ENCODE measurements at places on chromosomes 1 and 21.

DNA sequence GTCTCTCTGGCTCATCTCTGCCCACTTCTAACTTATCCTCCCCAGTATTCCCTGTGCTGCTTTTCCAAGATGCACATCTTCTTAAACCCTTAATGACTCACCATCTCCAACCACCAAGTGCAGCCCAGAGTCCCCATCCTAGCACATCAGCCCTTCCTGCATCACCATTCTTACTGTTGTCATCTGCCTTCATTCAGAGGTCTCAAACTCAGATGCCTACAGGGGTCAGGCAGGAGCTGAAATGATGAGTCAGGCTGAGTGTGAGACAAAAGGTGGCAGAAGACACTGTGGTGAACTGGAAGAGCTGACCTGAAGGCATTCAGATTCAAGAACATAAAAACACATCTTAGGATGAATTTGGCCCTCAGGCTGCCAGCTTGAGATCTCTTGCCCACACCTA is 34.6 kb downstream of the OLFML2B start:
- DNase-seq = no peak

- DNase-seq = no peak
Measured at GRCh38 chr21:27333096-27333495, 366.2 kb upstream of the ADAMTS5 start.

GRCh38 chr1:241499910-241500309 is 19.6 kb downstream of the FH start:
- DNase-seq = no peak

DNA sequence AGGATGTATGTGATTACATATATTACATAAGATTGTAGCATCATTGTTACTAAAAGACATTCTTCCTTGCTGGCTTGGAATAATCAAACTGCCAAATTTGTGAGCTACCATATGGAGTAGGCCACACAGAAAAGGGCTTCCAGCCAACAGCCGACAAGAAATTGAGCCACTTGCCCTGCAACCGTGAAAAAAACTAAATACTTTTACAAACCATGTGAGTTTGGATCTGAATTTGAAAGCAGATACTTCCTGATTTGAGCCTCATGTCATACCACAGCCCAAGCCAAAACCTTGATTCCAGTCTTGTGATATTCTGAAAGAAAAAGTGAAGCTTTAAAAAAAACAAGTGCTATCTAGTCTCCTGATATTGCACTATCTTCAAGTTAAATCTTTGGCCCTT is 55.6 kb upstream of the PRMT6 start:
- DNase-seq = no peak

DNA sequence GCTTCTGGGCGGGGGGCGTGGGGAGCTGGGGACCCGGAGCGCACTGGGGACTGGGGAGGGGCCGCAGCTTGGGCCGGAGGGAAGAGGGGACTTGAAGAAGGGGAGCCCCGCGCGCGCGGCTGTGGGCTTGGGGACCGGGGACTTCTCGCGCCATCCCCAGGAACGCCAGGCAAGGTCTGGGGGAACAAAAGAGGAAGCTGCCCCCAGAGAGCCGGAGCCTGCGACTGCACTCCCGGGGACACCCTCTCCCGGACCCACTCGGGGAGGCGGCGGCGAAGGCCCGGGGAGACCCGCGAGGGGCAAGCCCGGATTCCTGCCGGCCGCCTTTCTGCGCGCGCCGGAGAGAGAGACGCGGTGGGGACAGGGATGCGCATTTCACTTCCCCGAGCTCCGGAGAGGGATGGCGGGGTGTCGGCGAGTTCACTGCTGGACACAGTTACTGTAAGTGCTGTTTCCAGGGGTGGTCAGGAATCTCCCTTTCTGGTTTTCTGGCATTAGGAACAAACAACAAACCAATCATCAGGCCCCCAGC is 732 bp downstream of the ABCG1 start:
- no peak for DNase-seq

- no peak for DNase-seq
Measured at GRCh38 chr1:93738075-93738622, 56.5 kb upstream of the BCAR3 start.

GRCh38 chr1:232985882-232986526 is 35.6 kb downstream of the NTPCR start:
- no peak for DNase-seq

GRCh38 chr1:938711-939489 is 15.2 kb downstream of the SAMD11 start:
- DNase-seq = no peak

DNA sequence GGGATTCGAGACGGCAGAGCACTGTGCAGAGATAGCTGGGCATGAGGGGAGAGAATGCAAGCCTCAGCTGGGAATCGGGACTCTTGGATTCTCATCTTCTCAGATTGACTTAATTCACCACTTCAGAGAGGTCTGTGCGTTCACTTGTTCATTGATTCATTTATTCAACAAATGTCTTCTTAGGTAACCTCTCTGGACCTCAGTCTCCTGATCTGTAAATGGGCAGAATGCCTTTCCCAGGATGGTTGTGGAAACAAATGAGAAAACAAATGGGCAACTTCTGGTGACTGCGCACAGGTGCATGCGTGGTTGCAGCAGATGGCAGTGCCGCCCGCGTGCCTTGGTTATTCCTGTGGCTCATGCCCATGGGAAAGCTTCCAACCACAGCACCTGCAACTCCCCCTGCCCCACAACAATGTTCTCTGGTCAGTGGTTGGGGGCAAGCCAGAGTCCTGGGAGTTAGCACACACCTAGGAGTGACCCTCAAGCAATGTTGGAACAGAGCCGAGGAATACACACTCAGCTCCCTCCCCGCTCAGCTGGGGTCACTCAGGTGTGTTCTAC is 110.1 kb upstream of the RUNX3 start:
- DNase-seq = no peak

GRCh38 chr1:112083487-112083886 is 94.0 kb upstream of the KCND3 start:
- DNase-seq = no peak

GRCh38 chr1:119323216-119323982 is 45.2 kb upstream of the HAO2 start:
- no peak for DNase-seq

GRCh38 chr1:66450043-66450514 is 83.9 kb upstream of the SGIP1 start:
- no peak for DNase-seq

- DNase-seq = no peak
Measured at GRCh38 chr1:71651214-71651613, 570.4 kb upstream of the ZRANB2 start.

- no peak for DNase-seq
Measured at GRCh38 chr1:226665505-226666163, 73.4 kb downstream of the ITPKB start.

DNA sequence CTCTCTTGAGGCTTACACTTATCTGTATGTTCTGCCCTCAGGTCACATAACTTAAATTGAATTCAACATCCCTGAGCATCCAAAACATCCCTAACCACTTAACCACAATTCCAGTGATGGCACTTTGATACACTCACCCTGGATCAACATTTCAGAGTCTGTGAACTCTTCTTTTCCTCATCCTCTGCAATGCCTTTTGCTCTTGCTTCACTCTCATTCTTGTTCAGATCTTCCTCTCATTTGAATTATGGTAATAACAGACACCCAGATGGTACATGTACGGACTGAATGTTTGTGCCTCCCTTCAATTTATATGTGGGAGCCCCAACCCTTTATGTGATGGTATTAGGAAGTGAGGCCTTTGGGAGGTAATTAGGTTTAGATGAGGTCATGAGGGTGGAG is 33.4 kb downstream of the PTGER3 start:
- DNase-seq = no peak

DNA sequence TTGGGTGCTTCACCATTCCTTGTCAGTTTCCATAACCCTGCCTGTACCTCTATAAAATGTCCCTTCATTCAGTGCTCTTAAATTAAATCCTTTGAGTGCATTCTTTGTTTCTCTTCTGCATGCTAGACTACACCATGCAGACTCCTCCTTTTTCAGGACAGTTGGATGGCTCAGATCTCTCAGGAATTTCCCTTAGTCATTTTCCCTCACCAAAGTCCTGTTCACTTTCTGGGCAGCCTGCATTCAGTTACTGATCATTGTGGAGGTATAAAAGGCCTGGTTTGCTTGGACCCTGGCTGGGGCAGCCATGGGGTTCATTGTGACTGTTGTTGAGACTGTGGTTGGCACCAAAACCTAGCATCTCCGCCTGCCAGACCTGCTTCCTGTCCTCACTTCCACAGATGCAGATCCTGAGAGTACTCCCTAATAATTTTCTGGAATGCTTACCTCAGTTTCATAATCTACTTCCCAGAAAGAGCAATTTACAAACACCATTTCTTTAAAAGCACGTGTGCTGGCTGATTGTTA is 88.4 kb downstream of the PDE4B start:
- no peak for DNase-seq

- no peak for DNase-seq
Measured at GRCh38 chr1:173554541-173555250, 48.2 kb downstream of the SLC9C2 start.

DNA sequence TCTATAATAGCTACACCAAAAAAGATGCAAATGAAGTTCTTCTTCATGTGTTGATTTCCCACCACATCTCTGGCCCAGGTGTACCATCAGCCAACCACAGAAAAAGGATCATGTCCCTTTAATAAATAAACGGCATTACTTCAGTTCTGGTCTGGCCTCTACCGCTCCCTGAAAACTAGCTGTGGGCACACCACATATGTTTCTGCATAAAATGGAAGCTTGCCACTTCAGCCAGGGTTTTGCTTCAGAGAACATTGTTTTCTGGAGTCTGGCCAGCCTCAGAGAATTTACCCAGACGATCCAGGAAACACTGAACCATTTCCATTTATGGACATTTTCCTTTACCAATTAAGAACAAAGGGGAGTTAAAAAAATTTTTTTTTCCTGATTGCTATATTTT is 5.8 kb upstream of the LAMC2 start:
- no peak for DNase-seq

GRCh38 chr1:212030936-212031528 is 4.3 kb downstream of the INTS7 start:
- no peak for DNase-seq

DNA sequence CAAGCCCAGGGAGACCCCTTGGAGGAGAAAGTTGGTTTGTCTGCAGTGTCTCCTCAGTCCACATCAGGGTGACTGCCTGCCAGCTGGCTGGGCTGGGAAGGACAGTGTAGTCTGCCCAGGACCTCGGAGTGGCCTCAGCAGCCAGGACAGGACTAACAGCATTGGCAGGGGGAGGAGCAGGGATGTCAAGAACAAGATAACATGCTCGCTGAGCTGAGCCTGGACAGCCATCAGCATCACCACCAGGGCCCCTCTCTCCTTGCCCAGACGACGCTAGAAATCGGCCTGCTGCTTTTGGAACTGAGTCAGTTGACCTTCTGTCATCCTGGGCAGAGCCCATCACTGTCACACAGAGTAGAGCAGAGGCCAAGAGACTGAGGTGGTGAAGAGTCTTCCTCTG is 83.6 kb upstream of the CNTN2 start:
- DNase-seq = no peak

DNA sequence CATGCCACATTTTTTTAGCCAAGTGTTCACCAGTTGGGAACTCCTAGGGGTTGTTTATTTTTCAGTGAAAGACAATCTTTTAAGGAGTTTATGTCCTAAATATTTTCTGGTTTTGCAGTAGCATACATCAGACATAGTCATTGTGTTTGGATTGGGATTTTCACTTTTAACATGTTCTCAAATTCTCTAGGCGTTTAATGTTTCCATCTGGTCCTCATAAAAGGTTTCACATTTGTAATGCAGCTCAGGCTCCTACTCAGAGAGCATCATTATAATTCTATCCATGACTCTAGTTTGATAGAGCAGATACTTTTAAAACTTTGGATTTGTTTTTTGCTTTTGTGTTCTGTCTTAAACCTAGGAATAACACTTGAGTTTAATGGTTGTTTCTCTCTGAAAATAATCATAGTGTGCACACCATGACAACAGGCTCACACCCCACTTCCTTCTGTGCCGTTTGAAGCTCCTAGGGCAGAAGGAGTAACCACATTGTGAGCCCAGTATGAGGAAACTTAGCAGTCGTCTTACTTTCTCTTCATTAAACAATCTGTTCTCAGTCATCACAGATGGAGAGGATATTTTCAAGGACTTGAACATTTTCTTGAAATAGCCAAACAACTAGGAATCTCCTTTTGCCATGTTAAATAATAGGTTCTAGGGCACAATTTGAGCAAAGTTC is 219.6 kb downstream of the PDE4B start:
- DNase-seq = no peak

- no peak for DNase-seq
Measured at GRCh38 chr1:7356079-7356478, 415.0 kb upstream of the VAMP3 start.

GRCh38 chr1:181350131-181350530 is 133.2 kb upstream of the CACNA1E start:
- DNase-seq = no peak

DNA sequence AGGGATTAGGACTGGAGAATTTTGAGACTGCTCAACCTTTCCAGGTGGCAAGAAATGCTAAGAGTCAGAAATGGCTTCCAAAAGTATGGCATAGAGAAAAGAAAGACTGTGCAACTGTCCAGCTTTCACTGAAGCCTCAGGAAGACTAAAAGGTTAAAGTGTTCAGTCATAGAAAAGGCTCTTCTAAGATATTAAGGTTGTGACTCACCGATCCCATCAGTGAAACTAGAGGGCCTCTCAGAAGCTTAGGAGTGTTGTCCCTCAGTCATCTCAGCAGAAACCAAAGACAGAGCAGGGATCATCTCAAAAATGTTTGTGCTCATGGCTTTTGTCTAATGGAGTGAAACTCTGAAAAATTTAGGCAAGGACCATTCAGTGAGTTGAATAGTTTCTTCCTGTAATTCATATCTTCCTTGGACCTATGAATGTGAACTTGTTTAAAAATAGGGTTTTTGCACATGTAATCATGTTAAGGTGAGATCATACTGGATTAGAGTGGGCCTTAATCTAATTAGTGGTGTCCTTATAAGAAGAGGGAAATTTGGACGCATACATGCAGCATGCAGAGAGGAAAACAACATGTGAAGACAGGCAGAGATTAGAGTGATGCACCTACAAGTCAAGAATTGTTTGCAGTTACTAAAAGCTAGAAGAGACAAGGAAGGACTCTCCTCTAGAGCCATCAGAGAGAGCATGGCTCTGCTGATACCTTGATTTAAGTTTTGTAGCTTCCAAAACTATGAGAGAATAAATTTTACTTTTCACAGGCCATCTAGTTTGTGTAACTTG is 71.3 kb downstream of the RPE65 start:
- no peak for DNase-seq

Measured in activated CD4-positive, CD25-positive, alpha-beta regulatory T cell (primary cell).